ENCODE measurements at places on chromosomes 3 and 15.

- DNase-seq, result no peak
Observed at GRCh38 chr3:16510620-16511319, 2.7 kb downstream of the RFTN1 start.

DNA sequence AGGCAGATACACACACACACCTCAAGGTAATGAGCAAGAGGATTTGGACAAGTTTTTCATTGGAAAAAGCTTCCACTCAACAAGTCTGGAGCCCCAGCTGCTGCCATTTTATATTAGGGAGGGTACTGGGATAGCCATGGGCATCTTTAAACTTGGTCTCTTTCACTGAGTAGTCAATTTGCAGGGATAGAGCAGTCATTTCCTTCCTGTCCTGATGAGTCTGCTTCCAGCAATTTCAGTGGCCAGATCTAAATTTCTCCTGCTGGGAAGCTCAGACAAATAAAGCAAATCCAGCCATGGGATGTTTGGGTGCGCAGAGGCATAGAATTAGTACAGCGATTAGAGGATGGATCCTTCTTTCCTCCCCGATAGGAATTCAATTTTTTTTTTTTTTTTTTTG is 874 bp upstream of the ERC2 start:
- DNase-seq, result no peak

GRCh38 chr15:49495993-49496753 is 73.1 kb downstream of the FGF7 start:
- DNase-seq, result no peak

DNA sequence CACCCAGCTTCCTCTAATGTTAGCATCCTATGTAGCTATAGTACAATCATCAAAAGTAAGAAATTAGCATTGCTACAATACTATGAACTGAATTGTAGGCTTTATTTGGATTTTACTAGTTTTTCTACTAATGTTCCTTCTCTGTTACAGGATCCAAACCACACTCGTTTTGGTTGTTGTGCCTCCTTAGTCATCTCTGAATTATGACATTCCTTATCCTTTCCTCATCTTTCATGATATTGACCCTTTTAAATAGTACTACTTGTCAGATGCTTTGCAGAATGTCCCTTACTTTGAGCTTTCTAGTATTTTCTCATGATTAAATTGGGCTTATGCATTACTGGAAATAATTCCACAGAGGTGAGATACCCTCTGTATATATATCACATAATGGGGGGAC is 265.4 kb downstream of the VPS13C start:
- DNase-seq, result no peak

GRCh38 chr3:122516846-122517360 is 2.2 kb upstream of the KPNA1 start:
- DNase-seq, result no peak

DNA sequence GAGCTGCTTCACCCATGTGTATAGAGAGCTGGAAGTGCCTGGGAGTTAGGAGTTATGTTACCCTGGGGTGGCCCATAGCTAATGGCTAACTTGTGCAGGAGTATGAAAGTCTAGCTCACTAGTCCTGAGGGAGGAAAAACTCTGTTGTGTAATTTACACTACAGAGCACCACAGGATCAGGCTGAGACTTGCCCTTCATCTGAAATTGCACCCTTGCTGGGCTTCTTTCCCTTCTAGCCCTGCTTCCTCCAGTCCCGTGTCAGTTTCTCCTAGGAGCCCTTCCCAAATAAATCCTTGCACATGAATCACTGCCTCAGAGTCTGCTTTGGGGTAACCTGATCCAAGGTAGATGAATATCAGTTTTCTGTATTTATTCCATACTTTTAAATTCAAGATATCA is 40.0 kb downstream of the CTXND1 start:
- DNase-seq, result no peak

All from suprapubic skin (tissue), 4 donors.